ENCODE measurements at places on chromosomes 7 and 10.

DNA sequence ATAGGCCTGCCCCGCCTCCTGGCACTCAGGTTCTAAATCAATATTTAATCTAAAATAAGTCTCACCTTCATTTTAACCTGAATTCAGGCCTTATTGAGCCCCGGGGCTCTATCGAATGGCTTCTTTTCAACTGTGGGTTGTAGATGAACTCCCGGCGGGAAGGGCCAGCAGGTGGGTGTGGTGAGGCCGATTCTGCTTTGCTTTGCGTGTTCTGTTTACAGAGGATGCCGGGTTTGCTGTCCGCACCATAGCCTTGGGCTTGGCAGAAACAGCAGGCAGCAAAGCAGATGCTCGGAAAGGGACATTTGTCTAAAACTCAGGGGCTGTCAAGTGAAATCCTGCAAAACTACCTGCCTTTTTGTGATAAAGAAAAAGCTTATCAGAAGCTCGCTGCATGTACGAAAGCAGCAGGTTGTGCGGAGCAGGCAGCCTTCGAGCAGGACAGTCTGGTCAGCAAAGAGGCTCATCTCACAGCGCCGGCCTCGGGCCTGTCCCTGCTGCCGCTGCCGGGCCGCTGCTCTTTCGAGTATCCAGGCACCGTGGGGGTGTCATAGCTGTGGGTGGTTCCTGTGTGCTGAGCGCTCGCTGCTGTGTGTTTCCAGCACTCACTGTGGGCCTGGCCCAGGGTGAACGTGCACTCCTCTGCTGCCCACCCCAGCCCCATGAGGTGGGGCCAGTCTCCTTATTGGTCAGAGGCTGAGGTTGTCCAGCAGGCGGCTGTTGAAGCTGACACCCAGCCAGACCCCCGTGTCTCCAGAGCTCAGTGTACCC, 434.8 kb upstream of the FOXK1 start:
- DNase-seq = no peak

GRCh38 chr10:46097576-46098317, 51.7 kb upstream of the MSMB start:
- DNase-seq = no peak

GRCh38 chr10:100685331-100685730, 60.1 kb upstream of the PAX2 start:
- DNase-seq = no peak

GRCh38 chr7:149093228-149093627, 2.7 kb upstream of the ZNF786 start:
- no peak for DNase-seq

- DNase-seq = no peak
Observed at GRCh38 chr10:17115683-17116082, 13.9 kb downstream of the CUBN start.

All from epithelial cell of prostate (primary cell).